ENCODE measurements at places on chromosomes 6 and 20.

DNA sequence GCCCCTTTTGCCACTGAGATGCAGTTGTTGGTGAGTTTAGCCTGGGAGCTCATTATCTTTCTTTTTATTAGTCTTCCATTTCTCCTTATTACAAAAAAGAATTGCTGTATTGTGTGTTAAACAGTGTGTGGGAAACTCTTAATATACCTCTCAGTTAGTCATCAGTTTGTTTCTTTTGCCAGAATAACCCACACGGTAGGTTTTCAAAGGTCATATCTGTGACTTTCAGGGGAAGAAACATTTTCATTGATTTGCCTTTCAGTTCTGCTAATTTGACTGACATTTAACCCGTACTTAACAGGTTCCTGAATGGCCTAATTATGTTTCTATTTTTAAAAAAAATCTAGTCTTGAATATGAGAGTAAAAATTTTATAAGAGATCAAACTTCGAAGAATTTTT, 145.3 kb downstream of the KHDC1L start:
- no peak for DNase-seq

DNA sequence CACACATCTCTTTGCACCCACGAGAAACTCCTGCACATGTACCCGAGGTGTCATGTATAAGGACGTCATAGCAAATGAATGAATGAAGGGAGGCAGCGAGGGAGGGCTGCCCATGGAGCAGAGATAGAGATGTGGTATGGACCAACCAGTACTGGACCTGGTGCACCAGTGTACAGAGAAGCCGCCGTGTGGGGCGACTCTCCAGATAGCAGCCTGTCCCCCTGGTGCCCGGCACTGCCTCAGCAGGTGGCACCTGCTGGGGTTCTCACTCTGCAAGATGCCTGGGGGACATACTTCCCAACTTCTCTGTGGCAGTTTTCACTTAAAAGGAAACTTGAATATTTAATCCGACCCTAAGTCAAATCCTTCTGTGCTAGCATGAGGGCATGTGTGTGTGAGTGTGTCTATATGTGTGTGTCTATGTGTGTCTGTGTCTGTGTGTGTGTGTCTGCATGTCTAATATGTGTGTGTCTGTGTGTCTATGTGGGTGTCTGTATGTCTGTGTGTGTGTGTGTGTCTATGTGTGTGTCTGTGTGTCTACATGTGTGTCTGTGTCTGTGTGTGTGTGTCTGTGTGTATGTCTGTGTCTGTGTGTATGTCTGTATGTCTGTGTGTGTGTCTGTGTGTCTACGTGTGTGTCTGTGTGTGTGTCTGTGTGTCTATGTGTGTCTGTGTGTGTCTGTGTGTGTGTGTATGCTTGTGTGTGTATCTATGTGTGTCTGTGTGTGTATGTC, 132.0 kb downstream of the RNASET2 start:
- DNase-seq, result no peak

DNA sequence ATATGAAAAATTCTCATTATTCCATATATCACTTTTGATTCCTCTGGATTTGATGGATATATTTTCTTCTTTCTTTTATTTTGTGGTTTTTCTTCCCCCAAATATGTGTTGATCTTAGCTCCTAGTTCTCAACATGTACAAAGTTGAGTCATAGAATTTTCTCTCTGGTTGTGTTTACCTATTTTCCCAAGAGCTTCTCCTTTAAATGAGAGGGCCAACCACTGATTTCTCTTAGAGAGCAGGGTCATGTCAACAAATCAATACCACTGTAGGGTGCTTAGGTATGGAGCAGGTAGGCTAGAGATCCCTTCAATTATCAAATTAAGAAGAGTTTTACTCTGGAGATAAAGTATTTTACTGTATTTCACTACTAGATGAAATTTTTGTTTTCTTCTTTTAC, 145.7 kb downstream of the BMP5 start:
- no peak for DNase-seq

DNA sequence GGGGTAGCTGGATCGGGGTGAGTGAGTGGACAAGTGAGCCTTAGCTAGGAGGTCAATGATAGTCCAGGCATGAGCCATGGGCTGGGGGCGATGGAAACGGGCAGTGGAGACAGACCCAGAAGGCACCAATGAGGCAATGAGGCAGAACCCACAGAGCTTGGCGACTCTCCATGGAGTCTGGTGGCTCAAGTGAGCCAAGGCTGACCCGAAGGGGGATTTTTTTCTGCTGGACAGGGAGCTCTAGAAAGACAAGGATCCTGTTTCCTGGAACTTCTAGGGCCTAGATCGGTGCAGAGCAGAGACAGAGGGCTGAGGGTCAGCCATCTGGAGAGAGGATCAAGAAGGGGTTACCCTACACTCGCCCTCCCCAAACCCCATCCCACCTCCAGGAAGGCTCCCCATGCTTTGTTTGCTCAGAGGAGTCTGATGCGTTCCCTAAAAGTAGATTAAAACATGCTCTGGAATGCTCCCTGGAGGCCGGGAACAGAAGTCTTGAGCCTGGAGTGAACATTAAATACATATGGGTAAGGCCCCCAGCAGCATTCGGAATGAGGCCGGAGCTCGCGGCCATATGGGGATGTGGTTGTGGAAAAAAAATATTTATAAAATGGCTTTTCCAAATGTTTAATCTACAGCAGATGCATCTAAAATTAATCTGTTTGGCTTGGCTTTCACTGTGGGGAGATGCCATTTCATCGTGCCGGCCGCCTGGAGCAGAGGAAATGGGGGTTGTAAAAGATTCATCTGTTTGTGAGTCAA, 237.8 kb upstream of the PMEPA1 start:
- DNase-seq, result no peak

GRCh38 chr6:43789447-43789846, 19.4 kb downstream of the VEGFA start:
- no peak for DNase-seq

- no peak for DNase-seq
Observed at GRCh38 chr6:15518057-15518456, 144.8 kb downstream of the DTNBP1 start.

All from CD4-positive, alpha-beta T cell treated with Interferon gamma for 1 hour (primary cell).